Thoracic aorta (tissue), 2 donors: ENCODE measurements at places on chromosomes 2 and 18.
A peak's percentile ranks its signal among the peaks of the same experiment; 100 is the strongest.

GRCh38 chr2:219298759-219299371 is 10.3 kb downstream of the PTPRN start:
- DNase-seq = peak; percentile 65

DNA sequence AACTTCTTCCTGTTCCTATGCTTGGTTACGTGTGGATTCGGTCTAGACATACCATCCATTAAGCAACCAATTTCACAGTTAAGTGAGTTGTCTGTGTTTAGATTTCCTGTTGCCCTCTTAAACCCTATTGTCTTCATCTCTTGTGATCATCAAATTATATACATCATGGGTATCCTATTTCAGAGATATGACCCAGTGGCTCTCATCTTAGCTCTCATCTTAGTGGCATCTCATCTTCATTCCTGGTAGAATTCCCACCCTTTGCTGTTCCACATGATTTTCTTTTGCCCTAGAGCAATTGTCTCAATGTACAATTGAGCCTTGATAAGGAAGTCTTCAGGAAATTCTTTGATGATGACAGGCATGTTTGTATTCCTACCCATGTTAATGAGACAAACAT is 29.4 kb upstream of the FN1 start:
- no peak for DNase-seq

DNA sequence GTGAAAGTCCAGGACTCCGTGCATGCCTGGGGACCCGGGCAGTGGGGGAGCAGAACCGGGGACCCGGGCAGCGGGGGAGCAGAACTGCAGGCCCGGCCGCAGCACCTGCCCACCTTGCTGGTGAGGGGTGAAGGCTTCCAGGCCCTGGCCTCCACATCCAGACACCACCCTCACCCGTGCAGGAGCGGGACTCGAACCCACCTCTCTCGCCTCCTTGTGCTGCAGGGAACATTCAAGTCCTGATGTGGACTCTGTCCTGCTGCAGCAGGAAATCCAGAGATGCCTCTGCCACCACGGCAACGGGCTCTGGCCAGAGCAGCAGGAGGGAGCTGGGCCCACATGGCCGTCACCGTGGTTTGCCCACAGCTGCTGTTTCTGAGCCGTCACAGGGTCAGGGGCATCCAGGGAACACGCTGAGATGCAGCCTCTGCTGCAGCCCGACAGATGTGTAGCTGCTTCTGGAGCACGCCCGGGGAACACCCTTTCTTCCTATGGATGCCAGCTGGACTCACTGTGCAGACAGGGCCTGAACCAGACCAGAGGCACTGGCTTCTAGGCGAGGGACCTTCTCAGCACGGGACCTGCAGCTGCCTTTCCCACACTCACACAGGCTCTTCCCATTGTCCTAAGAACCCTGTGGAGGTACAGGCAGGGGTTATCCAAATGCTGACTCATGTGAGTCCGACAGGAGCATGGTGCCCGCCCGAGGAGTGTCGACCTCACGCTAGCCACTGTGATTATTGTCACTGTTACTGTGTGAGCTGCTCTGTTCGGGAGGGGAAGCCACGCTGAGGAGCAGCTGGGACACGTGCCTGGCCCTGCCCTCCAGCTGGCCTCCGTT is 89.2 kb upstream of the CTDP1 start:
- no peak for DNase-seq

DNA sequence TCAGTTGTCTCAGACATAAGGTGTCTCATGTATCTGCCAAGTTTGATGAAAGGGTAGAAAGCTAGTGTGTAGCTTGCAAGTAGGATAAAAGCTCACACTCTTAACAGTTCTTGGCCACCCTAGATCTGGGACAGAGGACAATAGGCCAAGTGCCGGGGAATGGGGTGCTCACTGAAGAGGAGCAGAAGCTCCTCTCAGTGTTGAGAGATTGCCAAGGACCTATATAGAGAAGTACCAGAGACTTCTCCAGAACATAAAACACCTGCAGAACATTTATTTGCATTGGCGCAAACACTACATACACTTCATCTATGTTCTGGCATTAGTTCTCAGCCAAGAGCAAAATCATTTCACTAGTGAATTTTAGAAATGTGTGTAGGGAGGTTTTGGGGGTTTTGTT is 2.9 kb upstream of the GTF3C3 start:
- no peak for DNase-seq

DNA sequence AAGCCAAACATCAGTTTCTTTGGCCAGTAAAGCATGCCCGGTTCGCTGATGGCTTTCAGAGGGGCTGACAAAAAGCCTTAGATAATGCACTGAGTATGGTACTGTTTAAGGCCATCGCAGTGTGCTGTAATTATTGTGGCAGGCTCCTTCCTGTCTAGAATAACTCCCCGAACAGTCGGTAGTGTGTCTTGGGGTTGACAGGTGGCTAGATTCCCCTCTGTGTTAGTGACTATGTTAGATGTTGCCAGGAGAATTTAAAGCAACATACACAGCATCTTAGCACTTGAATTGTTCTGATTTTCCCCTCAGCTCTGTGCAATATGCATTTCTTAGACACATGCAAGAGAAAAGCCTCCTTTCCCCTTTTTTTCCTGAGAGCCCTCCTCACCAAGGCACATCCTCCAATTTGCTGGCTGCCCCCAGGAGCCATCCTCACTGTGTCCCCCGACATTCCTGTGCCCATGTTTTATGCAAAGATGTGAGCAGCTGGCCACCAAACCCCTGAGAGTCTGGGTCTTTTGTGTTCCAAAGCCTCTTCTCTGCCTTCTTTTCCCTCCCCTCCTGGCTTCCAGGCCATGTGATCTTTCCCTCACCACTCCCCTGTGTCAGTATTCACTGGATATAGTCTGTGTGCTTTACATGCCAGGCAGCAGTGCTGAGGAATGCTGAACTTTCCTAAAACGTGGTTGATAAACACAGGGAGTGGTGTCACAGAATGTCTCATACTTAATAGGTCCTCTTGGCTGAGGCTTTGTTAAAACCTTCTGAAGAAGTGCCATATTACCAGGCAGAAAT is 331.5 kb downstream of the HRH4 start:
- DNase-seq = no peak

DNA sequence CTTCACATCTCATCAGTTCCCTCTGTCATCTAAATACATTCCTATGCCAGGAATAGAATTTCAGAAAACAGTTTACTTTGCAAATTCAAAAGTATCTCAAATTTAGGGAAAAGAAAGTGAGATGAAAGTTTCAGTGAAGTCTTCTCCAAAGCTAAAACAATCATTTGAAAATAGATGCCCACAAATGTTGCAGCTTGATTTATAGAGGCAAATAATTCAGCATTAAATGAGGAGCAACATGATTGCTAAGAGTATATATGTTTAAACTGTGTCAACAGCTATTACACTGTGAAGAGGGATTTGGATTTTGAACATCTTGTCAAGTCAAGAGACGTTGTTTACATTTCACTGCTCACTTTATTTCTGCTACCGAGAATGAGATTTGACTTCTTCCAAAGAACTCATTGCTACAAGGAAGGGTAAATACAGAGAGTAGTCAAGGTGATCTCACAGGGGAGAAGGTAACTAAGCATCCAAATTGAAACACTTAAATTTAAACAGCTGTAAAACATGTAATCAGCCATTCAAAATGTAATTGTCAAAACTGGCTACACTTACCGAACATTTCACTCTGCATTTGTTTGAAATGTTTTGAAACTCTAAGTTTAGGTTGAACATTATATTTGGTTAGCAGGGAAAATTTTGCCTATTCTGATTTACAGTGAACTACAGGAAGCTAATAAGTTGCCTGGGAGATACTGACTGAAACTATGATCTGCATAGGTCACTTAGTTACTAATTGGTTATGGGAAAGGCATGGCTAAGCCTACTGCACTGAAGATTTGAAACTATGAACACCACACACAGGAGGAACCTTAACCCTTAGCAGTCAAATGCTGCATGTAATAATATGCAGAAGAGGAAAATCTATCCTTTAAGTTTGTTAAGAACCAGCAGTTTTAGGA is 33.2 kb upstream of the GALNT3 start:
- no peak for DNase-seq

DNA sequence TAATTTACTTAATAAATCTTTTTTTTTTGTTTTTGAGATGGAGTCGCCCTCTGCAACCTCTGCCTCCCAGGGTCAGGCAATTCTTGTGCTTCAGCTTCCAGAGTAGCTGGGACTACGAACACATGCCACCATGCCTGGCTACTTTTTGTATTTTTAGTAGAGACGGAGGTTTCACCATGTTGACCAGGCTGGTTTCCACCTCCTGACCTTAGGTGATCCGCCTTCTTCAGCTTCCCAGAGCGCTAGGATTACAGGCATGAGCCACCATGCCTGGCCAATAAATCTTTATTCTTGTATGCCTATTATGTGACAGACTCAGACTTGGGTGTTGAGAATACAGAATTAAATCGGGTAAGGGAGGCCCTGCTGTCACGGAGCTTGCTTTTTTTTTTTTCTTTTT is 16.7 kb upstream of the ASXL2 start:
- no peak for DNase-seq

- no peak for DNase-seq
Observed at GRCh38 chr2:127859712-127860085, 1.7 kb upstream of the POLR2D start.

DNA sequence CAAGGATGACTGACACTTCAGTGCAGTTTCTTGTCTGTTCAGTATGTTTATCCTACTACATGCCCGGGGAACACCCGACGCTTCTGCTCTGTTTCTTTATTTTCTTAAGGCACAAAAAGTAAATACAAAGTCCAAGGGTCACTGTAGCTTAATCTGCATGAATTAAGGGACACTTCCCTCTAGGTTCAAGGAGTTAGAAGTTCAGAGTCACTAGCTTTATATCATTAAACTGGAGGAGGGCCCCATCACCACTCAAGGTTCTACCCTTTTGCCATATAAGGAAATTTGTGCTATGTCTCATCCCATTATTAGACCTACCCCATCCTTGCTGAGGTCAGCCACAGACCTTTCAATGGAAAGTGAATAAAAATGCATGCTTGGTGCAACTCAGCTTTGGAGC is 27.6 kb upstream of the RMDN2 start:
- no peak for DNase-seq

DNA sequence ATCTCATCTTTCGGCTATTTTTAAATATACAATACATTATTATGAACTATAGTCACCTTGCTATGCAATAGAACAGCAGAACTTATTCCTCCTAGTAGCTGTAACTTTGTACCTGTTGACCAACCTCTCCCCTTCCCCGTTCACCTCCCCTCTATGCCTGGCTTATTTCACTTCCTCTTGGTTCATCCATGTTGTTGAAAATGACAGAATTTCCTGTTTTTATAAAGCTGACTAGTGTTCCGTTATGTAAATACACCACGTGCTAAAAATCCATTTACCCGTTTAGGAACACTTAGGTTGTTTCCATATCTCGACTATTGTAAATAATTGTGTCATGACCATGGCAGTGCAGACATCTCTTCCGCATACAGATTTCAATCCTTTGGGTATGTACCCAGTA is 10.3 kb downstream of the ALPI start:
- no peak for DNase-seq

GRCh38 chr2:19102696-19103423 is 255.6 kb downstream of the OSR1 start:
- no peak for DNase-seq

DNA sequence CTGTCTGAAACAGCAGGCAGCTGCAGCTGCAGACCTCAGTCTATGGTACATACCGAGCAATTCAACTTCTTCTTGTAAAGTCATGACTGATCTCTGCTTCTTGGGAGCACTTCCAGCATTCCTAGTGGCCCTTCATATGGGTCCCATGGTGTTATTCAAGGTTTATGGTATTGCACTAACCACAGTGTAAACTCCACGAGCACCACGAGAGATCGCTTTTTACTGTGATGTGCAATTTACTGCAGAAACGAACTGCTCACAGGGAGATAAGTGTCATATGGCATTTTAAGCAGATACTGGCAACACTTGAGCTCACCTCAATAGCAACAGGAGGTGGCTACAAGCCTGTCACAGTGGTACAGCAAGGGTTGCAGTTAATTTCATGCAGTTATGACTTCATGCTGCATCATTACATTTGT is 38.6 kb upstream of the SH3BP4 start:
- DNase-seq = no peak

DNA sequence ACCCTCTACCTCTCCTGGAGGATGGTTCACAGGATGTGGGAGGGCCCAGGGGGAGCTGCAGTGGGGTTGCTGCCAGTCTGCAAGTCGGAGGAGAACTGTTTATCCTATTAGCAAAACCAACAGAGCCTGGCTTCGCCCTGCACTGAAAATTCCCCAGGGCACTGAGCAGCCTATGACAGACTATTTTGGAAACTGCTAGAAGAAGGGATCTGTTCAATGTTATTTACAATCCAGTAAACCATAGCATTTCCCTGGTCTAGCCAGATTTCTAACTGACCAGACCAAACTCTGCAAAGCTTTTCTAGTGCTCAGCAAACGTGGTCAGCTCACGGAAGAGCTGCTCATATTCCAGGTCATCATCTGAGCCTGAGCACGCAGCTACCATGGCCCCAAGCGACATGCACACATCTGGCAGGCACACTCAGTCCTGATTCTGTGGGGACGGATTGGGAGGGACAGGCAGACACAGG is 64.8 kb upstream of the PID1 start:
- no peak for DNase-seq

DNA sequence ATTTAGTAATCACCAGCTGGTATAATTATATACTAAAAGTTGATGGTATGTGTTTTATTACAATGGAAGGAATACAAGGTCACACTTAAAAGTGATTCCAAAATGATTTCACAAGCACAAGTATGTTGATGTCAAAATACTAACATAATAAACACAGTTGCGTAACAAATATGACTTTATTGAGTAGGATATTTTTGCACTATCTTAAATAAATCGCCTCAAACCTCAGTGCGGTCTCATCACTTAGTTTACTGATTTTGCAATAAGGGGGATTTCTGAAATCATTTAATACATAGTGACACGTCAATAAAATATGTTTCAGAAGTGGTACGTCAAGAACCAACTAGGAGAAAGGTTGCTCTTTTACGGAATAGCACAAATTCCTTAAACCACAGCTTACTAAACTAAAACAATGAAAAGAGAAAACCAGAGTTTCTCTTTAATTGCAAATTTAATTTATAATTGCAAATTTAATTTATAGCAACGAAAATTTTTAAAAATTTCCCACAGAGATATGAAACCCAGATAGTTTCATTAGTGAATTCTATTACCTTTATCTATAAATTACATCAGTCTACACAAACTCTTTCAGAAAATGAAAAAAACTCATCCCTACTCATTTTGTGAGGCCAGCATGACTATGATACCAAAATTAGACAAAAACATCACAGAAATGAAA is 304.0 kb upstream of the REG3G start:
- DNase-seq = no peak

GRCh38 chr2:150909090-150909489 is 352.6 kb downstream of the RBM43 start:
- DNase-seq = no peak

DNA sequence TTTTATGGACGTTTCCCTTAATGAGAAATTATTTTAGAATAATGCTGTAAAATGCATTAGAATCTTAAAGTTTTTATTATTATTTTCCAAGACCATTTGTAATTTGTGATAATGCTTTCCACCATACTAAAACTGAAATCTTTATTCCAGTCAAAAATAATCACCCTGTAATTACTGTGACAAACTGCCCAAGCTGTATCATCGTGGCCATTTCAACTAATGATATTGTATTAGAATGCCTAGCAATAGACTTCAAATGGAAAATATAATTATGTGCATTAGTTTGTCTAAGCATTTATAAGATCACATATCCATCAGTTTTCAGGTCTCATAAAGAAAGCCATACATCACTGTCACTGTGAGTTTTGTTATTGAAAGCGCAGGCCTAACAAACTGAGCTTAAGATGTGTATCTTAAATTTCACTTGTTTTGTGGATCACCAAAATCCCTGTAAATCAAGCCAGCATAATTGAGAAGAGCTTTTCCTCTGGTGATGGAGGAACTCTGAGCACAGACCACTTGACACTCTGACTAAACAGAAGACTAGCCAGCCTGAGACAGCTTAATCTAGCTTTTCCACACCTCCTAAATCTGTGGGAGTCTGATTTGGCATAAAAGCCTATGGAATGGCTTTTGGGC is 1312.2 kb upstream of the ACVR2A start:
- DNase-seq = no peak
